ENCODE measurements at places on chromosomes 3 and 15. TPM values are rescaled to one million over a fixed set of nuclear protein-coding genes. Genes with fewer than 3 reads are reported as not detected.

The FOXB1 gene
- 0.36 TPM for total RNA-seq

The ERICH6 gene
- total RNA-seq: not detected

The C2CD4B gene
- total RNA-seq: 0.38 TPM

The PTH1R gene
- total RNA-seq: not detected

The GPR27 gene
- 0.47 TPM for total RNA-seq

The TOMM70 gene
- 57.8 TPM for total RNA-seq

The LINGO1 gene
- not detected for total RNA-seq

The CSPG5 gene
- total RNA-seq: 0.54 TPM

The GAP43 gene
- not detected for total RNA-seq

The AP3B2 gene
- total RNA-seq: 0.16 TPM

The ATP8B4 gene
- total RNA-seq: 5.8 TPM

The LRCH3 gene
- 53.5 TPM for total RNA-seq

The CHRFAM7A gene
- 1.0 TPM for total RNA-seq

The TICRR gene
- 29.2 TPM for total RNA-seq

The CNTN4 gene
- not detected for total RNA-seq

The TM6SF1 gene
- total RNA-seq: 5.6 TPM

The AKAP13 gene
- 79.1 TPM for total RNA-seq

The GP5 gene
- 0.72 TPM for total RNA-seq
